Transverse colon (tissue), 4 donors: ENCODE measurements at places on chromosomes 11 and 22.

DNA sequence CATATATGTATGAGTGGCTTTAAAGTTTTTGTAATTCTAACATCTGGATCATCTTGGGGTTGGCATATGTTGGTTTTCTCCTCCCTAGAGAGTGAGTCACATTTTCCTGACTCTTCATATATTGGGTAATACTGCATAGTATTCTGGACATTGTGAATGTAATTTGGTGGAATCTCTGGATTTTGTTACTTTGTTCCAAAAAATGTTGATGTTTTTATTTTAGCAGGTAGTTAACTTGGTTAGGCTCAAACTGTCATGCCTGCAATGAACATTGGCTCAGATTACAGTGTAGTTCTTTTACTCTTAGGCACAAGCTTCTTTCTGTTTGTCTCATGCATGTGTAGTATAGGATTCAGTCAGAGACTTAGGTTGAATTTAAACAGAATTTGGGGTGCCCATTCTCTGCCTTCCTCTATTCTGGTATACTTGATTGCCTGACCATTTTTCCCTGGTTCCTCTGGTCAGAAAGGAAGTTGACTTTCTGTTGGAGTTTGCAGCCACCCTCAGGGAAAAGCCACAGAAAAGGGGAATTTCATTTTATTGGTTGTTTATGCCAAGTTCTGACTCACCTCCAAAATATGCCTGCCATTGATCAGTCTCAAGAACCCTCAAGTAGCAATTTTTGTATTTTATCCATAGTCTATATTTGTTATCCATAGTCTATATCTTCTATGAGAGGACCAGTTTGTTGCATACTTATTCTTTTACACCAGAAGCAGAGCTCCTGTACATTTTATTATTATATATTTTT, 151.7 kb downstream of the UVRAG start:
- no peak overlapping the region for H3K4me3 ChIP-seq
- no peaks in the 10 kb centered on the region for H3K4me1 ChIP-seq
- no peaks in the 10 kb centered on the region for H3K27me3 ChIP-seq
- no peak overlapping the region for H3K27ac ChIP-seq
- H3K36me3 ChIP-seq: no peaks in the 10 kb centered on the region

- H3K36me3 ChIP-seq: no peaks in the 10 kb centered on the region
- no peak for DNase-seq
- H3K4me1 ChIP-seq: no peaks in the 10 kb centered on the region
- no peaks in the 10 kb centered on the region for H3K27me3 ChIP-seq
- no peak overlapping the region for H3K4me3 ChIP-seq
These were observed 278 bp downstream of the MMP26 start for GRCh38 chr11:4704790-4705334.

DNA sequence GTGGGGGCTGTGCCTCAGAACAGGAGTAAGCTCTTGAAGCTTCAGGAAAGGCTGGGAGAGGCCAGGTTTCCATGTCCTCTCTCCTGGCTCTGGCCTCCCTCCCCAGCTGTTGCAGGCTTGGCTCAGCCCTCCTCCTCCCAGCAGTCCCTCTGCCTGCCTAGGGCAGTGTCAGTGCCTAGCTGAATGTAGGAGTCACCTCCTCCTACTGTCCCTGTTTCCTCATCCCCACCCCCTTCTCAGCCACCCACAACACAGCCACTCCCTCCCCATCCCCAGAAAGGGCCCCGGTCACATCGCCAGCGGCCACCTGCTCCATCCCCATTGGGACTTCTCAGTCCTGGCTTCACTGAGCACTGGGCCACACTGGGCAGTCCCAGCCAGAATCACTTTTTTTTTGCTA, 2.9 kb upstream of the FBLN1 start:
- no peak overlapping the region for H3K4me3 ChIP-seq
- DNase-seq: peak; percentile 30
- H3K27ac ChIP-seq: peak overlapping the region; percentile 43
- no peaks in the 10 kb centered on the region for H3K36me3 ChIP-seq

DNA sequence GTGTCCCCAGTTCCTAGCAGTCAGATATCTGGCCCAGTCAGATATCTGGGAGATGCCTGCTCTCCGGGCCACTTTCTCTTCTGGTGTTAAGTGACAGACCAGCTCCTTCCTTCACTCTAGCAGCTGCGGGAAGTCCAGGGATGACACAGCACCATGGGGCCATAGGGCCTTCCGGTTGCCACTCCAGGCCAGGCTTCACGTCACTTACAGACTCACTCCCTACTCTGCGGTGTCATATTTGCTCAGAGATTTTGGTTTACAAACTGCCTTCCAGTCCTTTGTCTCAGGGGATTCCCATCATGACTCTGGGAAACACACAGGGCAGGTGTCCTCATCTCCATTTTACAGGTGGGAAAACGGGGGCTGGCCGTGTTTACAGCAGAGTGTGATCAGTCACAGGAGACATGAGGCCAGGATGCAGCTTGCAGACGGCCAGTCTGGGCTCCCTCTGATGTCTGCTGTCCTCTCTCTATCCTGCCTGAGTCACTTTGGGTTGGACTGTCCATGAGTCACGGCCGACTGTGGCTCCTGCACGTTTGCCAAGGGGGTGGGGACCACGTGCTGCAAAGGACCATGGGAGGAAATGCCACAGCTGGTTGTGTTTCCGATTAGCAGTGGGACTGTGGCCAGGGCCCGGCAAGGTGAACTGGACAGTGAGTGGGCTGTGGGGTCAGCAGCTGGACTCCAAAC, 8.2 kb upstream of the TBC1D22A start:
- DNase-seq: peak; percentile 92
- H3K27me3 ChIP-seq: no peaks in the 10 kb centered on the region

DNA sequence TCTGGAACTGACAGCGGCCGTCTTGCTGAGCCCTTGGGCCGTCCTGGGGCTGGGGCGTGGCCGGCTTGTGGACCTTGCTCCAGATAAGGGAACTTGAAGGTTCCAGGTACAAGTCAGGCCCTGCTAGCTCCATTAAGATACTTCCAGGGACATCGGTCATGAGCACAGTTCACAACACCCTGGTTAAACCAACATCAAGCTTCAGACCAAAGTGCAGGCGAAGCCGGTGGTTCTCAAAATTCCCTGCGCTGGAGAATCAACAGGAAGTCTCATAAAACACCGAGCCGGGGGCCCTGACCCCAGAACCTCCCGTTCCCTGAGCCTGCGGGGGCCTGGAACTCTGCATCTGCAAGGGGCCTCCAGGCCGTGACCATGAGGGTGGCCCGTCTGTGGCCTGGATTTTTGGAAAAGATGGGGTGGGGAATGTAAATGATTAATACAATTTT, 1043.8 kb downstream of the BRD1 start:
- H3K27ac ChIP-seq: no peak overlapping the region
- no peaks in the 10 kb centered on the region for H3K4me1 ChIP-seq
- no peak for DNase-seq
- H3K27me3 ChIP-seq: no peaks in the 10 kb centered on the region
- H3K36me3 ChIP-seq: no peaks in the 10 kb centered on the region
